Amniotic stem cell (primary cell): ENCODE measurements at places on chromosomes 7 and 10.

DNA sequence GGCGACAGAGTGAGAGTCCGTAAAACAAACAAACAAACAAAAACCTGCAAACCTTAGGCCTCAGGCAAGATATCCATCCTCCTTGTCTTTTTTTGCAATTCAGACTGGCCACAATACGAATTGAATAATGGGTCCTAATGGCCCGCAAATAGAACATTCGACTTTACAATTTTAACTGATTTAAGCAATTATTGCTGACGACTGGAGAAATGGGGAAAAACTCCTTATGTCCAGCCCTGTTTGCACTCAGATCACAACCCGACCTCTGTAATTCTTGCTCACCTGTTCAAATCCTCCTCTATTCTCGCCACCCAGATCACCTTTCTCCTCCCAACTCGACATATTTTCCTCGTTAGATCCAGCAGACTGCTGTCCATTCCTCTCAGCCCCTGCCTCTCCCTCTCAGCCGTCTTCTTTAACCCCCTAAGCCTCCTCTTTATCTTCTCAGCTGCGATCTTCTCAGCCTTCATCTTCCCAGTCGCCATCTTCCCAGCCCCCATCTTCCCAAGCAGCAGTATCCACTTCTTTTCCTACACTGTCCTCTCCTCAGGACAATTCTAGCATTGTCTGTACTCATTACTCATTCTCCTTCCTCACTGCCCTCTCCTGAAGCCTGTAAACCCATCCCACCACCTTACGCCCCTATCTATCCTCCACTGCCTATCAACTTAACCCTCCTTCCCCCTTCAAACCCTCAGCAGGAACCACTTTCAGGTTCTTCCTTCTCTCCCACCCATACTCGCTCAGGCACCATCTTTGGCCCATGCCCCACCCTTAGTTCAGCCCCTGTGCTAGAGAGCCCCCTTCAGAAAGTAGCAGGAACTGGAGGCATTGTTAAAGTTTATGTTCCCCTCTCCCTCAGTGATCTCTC, 61.8 kb downstream of the LRRC17 start:
- DNase-seq: no peak

DNA sequence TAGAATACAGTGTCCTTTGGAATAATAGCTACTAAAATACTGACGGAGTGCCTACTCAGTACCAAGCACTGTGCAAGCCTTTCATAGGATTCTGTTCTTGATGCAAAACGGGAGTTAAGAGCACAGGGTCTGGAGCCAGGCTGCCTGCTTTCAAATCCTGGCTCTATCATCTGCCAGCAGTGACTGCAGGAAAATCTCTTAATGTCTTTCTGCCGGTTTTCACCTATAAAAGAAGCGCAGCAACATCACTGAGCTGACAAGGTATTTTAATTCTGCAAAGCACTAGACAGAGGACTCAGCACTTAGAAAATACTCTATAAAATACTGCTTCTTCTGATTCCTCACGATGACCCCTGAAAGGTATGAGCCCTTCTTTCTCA, 659 bp downstream of the FIGNL1 start:
- DNase-seq: no peak

- no peak for DNase-seq
These were observed 70.5 kb upstream of the ABI1 start for GRCh38 chr10:26931223-26931622.

DNA sequence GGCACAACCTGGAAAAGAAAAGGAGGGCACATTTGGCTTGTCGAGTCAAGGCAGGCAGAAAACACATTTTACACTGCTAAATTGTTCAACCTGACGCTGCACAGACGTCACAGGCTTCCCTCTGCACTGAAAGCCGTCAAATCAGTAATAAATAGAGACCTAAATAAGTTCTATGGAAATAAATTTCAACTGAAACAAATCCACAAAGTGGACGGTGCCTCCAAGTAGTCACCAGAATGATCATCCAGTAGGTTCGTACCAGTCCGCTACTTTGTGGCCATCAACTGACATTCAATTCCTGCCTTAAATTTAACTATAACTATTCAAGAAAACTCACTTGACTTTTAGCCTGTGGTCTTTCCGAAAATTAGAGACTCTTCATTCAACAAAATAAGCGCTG, 49.0 kb downstream of the NPVF start:
- no peak for DNase-seq

- no peak for DNase-seq
These were observed 98.9 kb downstream of the LHPP start for GRCh38 chr10:124560377-124561105.

GRCh38 chr10:117005527-117006055, 604 bp upstream of the SHTN1 start:
- DNase-seq: no peak
